Type B pancreatic cell (in vitro differentiated cells): ENCODE measurements at places on chromosomes 4 and X.

GRCh38 chr4:2510351-2511259, 25.8 kb upstream of the FAM193A start:
- DNase-seq: no peak

DNA sequence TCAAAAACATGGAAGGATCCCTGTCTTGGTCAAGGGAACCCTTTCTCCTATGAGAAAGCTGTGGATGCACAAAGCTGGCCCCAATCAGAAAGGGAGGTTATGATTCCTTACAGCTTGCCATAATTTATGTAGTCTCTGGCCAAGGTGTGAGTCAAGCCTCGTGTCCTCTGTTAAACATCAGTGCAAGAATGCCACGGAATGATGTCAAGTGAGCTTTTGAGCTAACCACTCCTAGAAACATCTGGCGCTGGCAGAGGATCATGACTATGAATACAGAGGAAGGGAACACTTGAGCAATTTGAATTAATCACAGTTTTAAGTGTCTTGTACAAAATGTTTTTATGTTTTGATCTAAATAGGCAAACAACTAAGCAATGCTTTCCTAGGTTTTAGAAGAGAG, 51.5 kb upstream of the RAP2C start:
- no peak for DNase-seq

DNA sequence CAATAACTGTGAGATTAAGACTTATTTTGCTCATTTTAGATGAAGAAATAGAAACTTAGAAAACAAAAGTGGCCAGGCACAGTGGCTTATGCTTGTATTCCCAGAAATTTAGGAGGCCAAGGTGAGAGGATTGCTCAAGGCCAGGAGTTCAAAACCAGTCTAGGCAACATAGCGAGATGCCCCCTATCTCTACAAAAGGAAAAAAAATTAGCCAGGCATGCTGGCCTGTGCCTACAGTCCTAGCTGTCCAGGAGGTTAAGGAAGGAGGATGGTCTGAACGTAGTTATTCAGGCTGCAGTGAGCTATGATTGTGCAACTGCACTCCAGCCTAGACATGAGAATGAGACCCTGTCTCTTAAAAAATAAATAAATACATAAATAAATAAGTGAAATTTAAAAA, 28.0 kb downstream of the APELA start:
- DNase-seq: no peak

DNA sequence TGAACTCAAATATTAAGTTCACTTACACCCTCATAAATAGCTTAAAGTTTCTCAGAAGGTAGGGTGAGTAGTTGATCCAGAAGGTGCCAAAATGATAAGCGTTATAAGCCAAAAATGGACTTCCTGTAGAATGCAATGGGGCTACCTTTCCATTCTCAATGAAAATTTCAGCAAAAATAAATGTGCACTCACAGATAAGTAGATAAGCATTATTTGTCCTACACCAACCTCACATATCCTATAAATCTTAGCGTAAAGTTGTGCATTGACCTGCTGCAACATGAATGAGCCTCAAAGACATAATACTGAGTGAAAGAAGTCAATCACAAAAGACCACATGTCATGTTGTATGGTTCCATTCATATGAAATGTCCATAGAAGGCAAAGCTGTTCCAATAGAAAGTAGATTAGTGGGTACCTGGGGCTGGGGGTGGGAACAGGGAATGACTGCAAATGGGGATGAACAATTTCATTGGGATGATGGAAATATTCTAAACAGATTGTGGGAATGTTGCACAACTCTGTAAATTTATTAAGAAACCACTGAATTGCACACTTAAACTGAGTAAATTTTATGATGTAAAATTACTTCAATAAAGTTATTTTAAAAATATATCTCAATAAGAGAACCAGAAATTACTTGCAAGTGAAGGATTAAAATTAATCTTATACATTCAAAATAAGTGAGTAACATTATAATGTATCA, 100.9 kb downstream of the AMELX start:
- no peak for DNase-seq

DNA sequence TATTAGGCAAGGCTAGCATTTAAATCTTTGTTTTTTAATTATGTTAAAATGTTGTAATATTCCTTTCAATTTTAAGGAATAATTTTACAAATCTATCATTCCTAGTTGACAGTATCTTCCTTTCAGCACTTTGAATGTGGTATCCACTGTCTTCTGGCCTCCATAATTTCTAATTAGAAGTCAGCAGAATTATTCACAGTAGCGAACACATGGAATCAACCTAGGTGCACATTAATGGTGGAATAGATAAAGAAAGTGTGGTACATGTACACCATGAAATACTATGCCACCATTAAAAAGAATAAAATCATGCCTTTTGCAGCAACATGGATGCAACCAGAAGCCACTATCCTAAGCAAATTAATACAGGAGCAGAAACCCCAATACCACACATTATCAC, 1887.8 kb downstream of the PCDH7 start:
- DNase-seq: no peak

- no peak for DNase-seq
Observed at GRCh38 chr4:22014222-22014741, 65.7 kb upstream of the KCNIP4 start.

- no peak for DNase-seq
Observed at GRCh38 chr4:113687067-113687718, 74.3 kb downstream of the CAMK2D start.

DNA sequence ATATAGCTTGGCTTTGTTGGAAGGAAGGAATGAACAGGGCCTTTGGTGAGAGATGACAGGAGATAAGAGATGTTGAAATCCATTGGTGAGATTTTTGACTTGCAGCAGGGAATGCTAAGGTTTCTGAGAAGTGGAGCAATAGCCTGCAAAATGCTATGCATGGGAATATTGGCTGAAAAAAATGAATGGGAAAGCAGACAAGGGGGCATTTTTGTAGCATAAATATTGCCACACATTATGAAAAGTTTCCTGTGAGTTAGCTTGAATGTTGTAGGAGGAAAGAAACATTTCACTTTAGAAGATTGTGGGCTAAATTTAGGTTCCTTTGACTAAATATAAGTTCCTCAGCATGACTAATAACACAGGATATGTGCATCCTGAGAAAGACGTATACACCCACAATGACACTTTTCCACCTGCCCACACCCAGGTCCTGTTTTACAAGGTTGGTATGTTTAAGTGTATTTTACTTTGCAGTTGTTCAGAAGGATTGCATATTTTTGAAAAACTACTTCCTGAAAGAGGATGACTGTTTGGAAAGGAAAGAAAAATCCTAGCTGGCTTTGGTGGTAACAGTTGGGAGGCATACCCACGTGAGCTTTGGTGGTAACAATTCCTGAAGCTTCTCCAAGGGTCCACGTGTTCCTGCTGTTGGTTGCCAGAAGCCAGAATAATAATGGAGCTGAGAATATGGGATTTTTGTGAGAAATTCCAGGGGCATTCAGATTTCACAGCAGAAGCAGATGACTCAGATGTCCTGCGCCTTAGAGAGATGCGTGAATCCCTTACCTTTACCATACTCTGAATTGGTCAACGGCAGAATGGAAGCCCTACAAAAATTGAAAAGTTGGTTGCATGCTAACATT, 28.5 kb downstream of the PHEX start:
- no peak for DNase-seq

DNA sequence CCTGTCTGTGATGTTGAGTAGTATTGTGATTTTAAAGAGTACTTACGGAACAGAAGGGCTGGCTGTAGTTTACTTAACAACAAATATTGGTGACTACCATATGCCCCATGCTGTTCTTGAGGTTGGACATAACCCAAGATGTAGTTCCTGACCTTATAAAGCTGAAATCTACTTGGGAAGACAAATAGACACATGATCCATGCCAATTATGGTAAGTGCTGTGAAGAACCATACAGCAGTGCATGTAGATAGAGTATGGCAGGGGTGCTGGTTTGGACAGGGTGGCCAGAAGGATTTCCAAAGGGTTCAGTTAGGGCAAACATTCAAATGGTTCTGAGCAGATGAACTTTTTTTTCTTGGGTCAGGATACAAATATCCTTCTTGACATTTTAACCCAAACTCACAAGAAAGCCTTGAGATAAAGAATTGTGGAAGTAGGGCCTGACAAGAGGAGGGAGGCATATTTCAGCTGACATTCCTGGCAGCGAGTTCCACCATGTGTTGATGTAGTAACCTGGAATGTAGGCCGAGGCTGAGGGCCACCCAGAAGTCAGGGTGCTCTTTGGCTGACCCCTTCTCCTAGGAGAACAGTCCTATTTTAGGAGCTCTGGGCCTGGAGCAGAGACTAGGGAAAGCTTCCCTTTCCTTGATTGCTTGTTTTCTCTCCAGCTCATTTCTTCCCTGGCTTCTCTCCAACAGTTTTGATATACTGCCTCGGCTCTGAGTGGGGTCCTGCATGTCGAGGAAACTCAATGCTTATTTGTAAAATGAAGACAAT, 74.2 kb downstream of the FREM3 start:
- DNase-seq: no peak

DNA sequence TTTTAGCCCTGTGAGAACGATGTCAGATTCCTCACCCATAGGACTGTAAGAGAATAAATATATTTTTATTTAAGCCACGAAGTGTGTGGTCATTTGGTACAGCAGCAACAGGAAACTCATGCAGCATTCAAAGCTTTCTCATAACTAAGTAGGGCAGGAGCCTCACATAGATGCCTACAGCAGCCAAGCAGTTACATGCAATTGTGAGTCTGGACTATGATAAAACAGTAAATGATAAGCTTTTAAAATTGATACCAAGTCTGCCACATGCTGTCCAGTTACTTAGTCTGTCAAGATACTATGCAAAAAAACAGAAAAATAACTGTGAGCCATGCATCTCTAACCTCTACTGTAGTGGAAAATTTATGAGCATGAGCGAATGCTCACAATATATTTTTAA, 359.6 kb downstream of the HS3ST1 start:
- DNase-seq: no peak

DNA sequence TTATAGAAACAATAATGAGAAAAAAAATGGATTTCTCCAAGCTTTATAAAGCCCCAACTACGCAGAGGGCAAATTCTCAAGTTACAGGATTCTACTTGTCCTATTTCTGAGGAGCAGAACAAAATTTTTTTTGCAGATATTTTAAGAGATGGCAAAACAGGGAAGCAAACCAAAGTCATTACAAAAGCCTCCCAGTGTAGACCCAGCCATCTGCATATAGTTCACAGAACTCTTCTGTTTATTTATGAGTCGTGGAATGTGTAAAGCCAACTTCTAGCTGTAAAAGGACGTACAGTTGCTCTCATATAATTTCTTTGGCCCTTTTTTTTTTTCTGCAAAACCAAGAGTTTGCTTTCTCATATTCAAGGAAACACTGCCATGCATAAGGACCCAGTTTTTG, 120.4 kb downstream of the PCDH7 start:
- no peak for DNase-seq

DNA sequence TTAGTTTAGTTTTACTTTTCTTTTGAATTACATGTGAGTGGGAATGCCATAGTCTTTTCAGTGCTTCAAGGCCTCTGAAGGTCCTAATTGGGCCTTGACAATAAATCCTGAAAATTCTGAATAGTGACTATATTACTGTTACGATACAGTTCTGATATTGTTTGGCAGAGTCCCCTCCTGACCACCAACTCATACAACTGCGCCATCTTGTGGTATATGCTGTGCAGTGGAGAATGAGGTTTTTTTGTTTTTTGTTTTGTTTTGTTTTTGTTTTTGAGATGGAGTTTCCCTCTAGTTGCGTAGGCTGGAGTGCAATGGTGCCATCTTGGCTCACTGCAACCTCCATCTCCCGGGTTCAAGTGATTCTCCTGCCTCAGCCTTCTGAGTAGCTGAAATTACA, 56.6 kb upstream of the CHRDL1 start:
- DNase-seq: no peak

- no peak for DNase-seq
Observed at GRCh38 chrX:30812326-30812725, 76.7 kb downstream of the TAB3 start.

DNA sequence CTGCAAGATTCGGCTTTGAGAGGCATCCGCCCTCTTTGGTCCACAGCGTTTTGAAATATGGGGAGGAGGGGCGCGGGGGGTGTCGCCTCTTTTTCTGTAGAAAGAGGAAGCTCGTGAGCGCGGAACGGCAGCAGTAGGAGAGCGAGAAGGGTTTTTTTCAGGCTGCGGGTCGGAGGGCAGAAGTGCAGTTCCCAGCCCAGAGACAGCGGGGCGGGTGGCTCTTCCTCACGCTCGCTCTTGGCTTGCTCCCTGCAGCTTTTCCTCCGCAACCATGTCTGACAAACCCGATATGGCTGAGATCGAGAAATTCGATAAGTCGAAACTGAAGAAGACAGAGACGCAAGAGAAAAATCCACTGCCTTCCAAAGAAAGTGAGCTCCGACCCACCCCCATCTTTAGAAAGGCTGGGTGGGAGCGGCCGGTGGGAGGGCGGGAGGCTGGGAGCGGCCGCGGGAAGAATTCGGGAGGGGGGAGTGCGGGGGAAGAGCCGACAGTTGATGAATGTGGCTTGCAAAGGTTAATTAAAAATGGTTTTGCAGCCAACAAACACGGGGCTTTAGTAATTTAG, 1.2 kb downstream of the TMSB4X start:
- DNase-seq: no peak

- no peak for DNase-seq
Observed at GRCh38 chr4:151147000-151147399, 47.6 kb downstream of the RPS3A start.

- DNase-seq: no peak
Observed at GRCh38 chr4:40193016-40193571, 3.7 kb upstream of the RHOH start.

- no peak for DNase-seq
Observed at GRCh38 chrX:96403446-96403845, 281.2 kb upstream of the DIAPH2 start.

DNA sequence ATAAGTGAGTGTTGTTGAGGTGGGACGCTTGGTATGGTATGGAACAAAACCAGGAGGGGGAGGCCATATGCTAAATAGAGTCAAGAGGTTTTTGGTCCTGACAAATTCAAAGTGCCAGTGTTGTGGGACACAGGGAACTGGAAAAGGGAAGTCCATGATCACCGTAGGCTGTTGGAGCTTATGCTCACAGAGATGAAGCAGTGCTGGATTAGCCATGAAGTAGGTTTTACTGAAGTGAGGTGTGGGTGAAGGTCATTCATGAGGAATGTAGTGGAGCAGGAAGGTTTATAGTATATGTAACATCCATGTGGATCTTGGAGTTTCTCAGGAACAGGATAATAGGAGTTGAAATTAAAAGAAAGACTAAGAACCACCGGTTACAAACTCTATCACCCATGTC, 256.1 kb upstream of the PITX2 start:
- DNase-seq: no peak

GRCh38 chr4:133233922-133234321, 84.8 kb downstream of the PCDH10 start:
- DNase-seq: no peak

DNA sequence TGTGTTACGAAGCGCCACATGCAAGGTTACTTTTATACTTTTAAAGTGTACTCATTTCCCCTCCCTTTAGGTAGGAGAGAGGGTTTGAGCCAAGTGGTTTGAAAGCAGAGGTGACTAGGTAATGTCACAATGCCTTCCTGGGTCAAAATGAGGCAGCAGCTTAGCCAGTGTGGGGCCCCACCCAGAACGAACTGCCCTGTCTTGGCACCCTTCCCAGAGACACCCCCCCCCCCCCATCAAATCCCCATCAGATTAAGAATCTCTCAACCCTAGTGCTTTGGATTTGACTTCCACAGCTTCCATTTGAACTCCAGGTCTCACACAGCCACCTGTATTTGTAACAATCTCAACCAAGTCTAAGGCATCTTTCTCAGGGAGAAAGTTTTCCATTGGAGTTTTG, 31.1 kb downstream of the BCOR start:
- DNase-seq: no peak
